ENCODE measurements at places on chromosomes 12 and 14. TPM values are rescaled to one million over a fixed set of nuclear protein-coding genes. Genes with fewer than 3 reads are reported as not detected.

GRCh38 chr14:23047751-23048693 lies 6.0 kb downstream of the PSMB11 start:
- DNase-seq: no peak
- H3K27ac ChIP-seq: no peak overlapping the region
- peaks cover 22% of the 10 kb centered on the region for H3K4me1 ChIP-seq
- peaks cover 45% of the 10 kb centered on the region for H3K36me3 ChIP-seq
- H3K27me3 ChIP-seq: no peaks in the 10 kb centered on the region

DNA sequence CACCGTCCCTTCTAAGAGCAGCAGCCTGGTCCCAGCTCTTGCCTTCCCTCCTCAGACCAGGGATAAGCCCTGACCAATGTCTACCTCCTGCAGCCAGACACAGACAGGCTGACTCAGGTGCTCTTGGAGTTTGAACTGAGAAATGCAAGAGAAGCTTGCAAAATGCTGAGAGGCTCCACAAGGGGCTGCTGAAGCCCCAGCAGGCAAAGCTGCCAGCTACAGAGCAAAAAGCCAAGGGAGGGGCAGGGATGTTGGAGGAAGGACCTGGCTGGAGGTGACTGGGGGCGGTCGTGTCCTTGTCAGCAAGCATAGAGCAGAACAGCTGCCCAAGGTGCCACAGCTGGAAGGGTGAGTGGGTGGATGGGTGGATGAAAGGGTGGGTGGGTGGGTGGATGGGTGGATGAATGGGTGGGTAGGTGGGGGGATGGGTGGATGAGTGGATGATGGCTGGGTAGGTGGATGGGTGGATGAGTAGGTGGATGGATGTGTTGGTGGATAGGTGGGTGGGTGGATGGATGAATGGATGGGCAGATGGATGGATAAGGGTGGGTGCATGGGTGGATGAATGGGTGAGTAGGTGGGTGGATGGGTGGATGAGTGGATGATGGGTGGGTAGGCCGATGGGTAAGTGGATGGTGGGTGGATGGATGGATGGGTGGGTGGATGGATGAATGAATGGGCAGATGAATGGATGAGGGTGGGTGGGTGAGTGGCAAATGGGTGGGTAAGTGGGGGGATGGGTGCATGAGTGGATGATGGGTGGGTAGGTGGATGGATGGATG lies 4.0 kb upstream of the INF2 start:
- peaks cover 55% of the 10 kb centered on the region for H3K4me1 ChIP-seq
- H3K27me3 ChIP-seq: peaks cover 2% of the 10 kb centered on the region
- DNase-seq: no peak
- H3K36me3 ChIP-seq: no peaks in the 10 kb centered on the region
- H3K27ac ChIP-seq: no peak overlapping the region

GRCh38 chr12:110371408-110372055 lies 32.0 kb downstream of the ANAPC7 start:
- no peak overlapping the region for H3K4me3 ChIP-seq
- H3K27me3 ChIP-seq: no peaks in the 10 kb centered on the region
- DNase-seq: no peak
- peaks cover 11% of the 10 kb centered on the region for H3K4me1 ChIP-seq
- no peak overlapping the region for H3K27ac ChIP-seq

DNA sequence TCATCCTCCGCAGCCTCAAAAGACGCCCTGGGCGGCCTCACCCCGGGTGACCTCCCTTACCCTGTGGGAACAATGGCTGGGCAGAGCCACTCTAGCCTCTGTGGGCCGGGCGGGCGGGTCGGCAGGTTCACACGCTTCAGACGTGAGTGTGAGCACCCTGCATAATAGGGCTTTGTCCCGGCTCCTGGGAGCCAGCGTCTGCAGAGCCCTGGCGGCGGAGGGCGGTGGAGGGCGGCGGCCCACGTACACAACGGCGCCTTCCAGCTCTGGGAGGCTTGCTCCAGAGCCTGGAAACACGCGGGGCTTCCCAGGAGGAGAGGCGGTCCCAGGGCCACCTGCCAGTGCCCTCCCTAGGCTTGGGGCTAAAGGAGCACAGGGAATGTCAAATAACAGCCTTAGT lies 205.6 kb downstream of the BCL11B start:
- peaks cover 7% of the 10 kb centered on the region for H3K4me1 ChIP-seq
- H3K36me3 ChIP-seq: no peaks in the 10 kb centered on the region
- DNase-seq: no peak
- no peak overlapping the region for H3K27ac ChIP-seq
- no peak overlapping the region for H3K4me3 ChIP-seq

DNA sequence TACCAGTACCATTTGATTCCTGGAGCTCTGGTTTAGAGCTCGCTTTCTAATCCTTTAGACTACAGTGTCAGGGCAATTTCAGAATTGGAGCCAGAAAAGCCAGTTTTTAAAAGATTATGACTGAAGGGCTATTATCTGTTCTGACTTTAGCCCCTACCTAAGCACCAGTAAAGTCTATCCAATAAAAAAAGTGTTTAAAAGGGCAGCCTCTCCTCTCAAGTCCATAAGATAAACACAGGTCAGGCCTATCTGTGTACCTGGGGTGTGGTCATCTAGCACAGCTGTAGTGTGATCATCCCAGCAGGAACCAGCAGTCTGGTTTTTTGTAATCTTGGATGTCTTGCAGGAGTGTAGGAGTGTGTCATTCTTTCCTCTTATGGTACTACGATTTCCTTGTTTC lies 6.6 kb downstream of the APPL2 start:
- no peak overlapping the region for H3K4me3 ChIP-seq
- no peaks in the 10 kb centered on the region for H3K27me3 ChIP-seq
- peaks cover 10% of the 10 kb centered on the region for H3K4me1 ChIP-seq
- H3K27ac ChIP-seq: no peak overlapping the region
- no peak for DNase-seq

GRCh38 chr12:76020281-76020680 lies 11.3 kb downstream of the PHLDA1 start:
- no peaks in the 10 kb centered on the region for H3K27me3 ChIP-seq
- no peak for DNase-seq
- H3K27ac ChIP-seq: no peak overlapping the region
- no peaks in the 10 kb centered on the region for H3K36me3 ChIP-seq
- no peaks in the 10 kb centered on the region for H3K4me1 ChIP-seq

GRCh38 chr12:22979854-22980469 lies 355.0 kb downstream of the ETNK1 start:
- H3K4me3 ChIP-seq: no peak overlapping the region
- H3K27me3 ChIP-seq: no peaks in the 10 kb centered on the region
- no peak for DNase-seq
- no peaks in the 10 kb centered on the region for H3K36me3 ChIP-seq
- no peak overlapping the region for H3K27ac ChIP-seq

- H3K4me1 ChIP-seq: no peaks in the 10 kb centered on the region
- H3K4me3 ChIP-seq: no peak overlapping the region
- DNase-seq: no peak
- H3K27me3 ChIP-seq: no peaks in the 10 kb centered on the region
Measured at GRCh38 chr12:10466311-10466710, 13.1 kb upstream of the KLRC1 start.

DNA sequence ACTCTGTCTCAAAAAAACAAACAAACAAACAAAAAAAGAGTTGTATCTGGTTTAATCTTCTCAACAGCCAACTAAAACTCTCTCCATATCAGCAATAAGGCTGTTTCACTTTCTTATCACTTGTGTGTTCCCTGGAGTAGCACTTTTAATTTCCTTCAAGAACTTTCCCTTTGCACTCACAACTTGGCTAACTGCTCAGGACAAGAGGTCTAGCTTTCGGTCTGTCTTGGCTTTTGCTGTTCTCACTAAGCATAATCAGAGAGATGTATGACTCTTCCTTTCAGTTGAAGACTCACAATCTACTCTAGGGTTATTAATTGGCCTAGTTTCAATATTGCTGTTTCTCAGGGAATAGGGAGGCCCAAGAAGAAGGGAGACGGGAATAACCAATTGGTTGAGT lies 12.3 kb downstream of the NEMP1 start:
- no peak overlapping the region for H3K27ac ChIP-seq
- no peaks in the 10 kb centered on the region for H3K27me3 ChIP-seq
- no peak for DNase-seq

DNA sequence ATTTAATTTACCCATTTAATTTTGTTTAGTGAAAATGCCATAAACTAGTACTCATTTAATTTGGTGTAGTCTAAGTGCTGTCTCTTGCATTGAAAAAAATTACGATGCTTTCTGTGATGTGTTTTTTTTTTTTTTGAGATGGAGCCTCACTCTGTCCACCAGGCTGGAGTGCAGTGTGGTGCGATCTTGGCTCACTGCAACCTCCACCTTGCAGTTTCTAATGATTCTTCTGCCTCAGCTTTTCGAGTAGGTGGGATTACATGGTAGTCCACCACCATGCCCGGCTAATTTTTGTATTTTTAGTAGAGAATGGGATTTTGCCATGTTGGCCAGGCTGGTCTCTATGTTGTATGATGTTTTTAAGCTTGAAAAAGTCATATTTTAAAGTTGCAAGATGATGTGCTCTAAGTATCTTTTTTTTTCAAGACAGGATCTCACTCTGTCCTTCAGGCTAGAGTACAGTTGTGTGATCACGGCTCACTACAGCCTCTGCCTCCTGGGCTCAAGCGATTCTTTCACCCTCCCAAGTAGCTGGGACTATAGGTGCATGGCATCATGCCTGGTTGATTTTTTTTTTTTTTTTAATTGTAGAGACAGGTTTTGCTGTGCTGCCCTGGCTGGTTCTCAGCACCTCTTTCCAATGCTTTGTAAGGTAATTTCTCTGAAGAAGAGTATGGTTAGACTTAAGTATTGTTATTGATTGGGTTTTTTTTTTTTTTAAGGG lies 8.6 kb downstream of the LRRC10 start:
- H3K27ac ChIP-seq: no peak overlapping the region
- peaks cover 24% of the 10 kb centered on the region for H3K36me3 ChIP-seq
- no peaks in the 10 kb centered on the region for H3K27me3 ChIP-seq
- H3K4me3 ChIP-seq: no peak overlapping the region
- H3K4me1 ChIP-seq: no peaks in the 10 kb centered on the region
- DNase-seq: no peak

DNA sequence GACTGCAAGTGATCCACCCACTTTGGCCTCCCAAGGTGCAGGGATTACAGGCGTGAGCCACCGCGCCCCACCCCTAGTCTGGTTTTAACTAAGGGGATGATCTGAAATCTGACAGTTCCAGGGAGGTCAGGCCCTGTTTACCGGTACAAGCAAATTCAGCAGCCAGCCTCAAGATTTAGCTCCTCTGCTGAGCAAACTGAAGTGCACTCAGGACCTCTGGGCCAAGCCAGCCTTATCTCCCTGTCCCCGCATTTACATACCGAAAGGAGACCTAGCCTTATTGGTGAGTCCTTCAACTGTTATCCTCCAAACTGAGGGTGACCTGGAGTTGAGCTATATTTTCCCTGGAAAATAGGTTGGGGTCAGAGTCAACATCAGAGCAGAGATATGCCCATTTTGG lies 835 bp upstream of the ABHD4 start:
- no peak for DNase-seq
- H3K4me3 ChIP-seq: no peak overlapping the region
- H3K27ac ChIP-seq: no peak overlapping the region

- no peaks in the 10 kb centered on the region for H3K4me1 ChIP-seq
- H3K4me3 ChIP-seq: no peak overlapping the region
- H3K27ac ChIP-seq: no peak overlapping the region
- H3K27me3 ChIP-seq: no peaks in the 10 kb centered on the region
- no peak for DNase-seq
Measured at GRCh38 chr12:72957454-72957853, 685.3 kb downstream of the TRHDE start.

GRCh38 chr12:64821116-64821630 lies 3.3 kb upstream of the TBC1D30 start:
- peaks cover 21% of the 10 kb centered on the region for H3K27me3 ChIP-seq
- no peak for DNase-seq
- H3K36me3 ChIP-seq: no peaks in the 10 kb centered on the region
- H3K4me3 ChIP-seq: no peak overlapping the region
- H3K4me1 ChIP-seq: peaks cover 20% of the 10 kb centered on the region

The IFNG-AS1 gene
- total RNA-seq: 0.10 TPM

The KCNC2 gene
- total RNA-seq: 3.2 TPM

The TRAF3 gene
- 19.8 TPM for total RNA-seq
